ENCODE measurements at places on chromosomes 2 and 18.

DNA sequence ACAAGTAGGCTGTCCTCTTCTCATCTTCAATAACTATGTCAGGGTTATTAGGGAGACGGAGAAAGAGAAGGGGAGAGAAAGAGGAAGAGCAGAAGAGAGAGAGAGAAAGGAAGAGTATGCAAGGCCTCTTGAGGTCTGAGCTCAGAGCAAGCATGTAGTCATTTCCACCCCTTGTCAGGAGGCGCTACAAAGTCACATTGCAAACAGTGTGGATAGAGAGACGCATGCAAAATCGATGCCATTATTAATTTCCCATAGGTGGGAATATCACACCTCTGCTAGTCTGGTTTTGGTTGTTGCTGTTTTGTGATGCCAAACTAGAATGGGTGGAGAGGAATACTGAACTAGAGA lies 24.2 kb upstream of the SERPINE2 start:
- no peak for DNase-seq

DNA sequence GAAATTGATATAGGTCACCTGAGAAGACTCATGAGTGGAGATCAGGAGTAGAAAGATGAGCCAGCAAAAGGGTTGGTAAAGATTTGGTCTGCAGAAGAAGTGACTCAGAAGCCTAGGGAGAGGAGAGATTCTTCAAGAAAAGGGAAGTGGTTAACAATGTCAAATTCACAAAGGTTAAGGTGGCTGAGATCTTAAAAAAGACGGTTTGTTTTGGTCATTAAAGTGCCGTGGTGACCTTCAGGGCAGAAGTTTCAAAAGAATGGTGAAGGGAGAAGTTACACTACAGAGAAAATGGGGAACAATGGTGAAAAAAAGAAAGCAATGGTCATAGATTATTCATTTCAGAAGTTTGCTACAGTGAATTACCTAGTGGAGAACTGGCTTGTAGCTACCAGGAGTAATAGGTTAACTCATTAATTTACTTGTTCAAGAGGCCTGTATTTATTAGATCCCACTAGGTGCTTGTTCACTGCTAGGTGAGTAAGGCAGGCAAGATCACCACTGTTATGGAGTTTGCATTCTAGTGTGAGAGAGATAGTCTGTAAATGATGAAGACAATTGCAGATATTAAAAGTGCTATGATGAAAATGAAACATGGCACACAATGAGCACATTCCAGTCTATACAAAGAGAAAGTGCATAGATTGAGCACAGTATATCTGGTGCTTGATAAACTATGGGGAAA lies 43.0 kb downstream of the FBXO48 start:
- no peak for DNase-seq

- no peak for DNase-seq
These were observed 87.6 kb upstream of the SPOPL start for GRCh38 chr2:138414014-138414413.

- DNase-seq, result no peak
These were observed 116.8 kb downstream of the CTAGE1 start for GRCh38 chr18:22300665-22301636.

GRCh38 chr2:38622210-38622609 lies 19.5 kb upstream of the HNRNPLL start:
- no peak for DNase-seq

- no peak for DNase-seq
These were observed 174.2 kb upstream of the TMEM200C start for GRCh38 chr18:6069539-6069938.

DNA sequence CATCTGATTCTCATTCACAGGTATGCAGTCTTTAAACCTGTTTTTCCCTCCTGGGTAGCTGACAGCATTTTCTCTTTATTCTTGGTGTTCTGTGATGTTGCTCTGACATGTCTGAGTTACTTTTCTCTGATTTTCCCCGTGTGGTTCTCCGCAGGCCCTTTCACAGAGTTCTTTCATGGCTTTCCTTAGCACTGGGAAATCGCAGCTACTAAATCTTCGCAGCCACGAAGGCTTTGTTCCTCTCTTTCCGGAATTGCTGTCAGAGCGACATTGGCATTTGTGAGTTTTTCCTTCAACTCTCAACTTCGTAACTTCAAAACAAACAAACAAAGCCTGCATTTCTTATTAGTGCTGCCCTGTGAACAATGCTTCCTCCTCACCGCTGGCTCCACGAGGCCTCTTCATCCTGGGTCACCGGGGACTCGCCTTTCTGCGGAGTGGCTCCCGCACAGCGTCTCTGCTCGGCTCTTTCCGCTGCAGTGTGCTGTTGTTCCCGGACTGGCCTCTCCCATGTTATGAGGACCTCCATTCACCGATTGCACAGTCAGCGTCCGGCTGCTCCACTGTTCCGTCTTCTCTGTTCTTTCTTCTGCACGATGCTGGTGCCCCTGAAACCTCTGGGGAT lies 16.1 kb downstream of the COLEC11 start:
- DNase-seq, result no peak

- no peak for DNase-seq
These were observed 1.6 kb downstream of the KLHL30 start for GRCh38 chr2:238140040-238140439.

DNA sequence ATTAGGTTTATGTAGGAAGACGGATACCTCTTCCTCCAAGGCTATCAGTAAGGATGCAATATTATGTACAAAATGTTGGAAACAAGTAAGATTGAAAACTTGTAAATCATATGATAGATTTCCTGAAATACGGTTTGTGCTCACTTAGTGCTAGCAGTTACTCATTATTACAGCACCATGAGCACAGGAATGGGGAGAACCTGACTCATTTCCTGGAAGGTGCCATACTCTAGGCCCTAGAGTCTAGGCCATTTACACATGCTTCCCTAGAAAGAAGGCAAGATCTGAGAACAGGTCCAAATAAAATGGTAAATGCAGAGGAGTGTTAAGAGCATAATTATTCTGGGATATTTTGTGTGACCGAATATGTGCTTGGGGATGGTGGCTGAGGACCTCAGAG lies 467.7 kb upstream of the CELF4 start:
- DNase-seq, result no peak

DNA sequence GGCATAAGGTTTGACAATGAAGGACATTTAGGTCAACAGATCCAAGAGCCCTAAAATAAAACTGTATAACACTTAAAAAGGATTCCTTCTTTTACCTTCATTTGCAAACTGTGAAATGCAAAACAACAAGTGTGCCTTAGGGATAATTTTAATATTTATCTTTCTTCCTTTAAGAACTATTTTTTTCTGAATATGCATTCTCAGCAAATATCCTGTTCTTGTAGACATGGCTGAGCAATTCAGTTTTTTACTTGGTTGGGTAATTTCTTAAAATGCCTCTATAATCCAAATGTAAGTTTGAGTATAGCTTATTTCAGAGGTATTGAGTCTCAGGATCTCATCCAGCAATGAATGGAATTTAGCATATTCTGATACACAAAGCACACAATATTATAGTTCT lies 43.0 kb upstream of the KCNJ3 start:
- DNase-seq, result no peak

GRCh38 chr18:3219631-3220335 lies at the start of gene MYOM1:
Gene MYOM1 (minus strand): TSS chr18:3219968. CDS start chr18:3215223, 4,745 bp downstream.
- no peak for DNase-seq

GRCh38 chr2:14231391-14231898 lies 401.1 kb upstream of the LRATD1 start:
- no peak for DNase-seq

DNA sequence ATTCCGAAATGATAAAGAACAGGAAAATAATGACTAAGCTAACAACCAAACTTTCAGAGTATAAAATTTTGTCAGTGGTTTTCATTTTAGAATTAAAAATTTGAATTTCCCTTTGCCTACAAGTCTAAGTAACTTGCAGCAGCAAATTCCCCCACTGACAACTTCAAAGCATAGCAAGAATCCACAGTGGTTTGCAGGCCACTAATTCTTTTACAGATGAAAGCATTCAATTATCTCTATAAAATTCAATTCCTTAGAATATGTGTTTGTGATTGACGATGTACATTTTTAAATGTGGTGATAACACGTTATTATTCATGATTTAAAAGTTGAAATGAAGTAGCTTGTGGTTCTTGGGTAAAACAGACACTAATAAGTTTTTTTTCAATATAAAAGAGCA lies 100.6 kb downstream of the SMAD2 start:
- no peak for DNase-seq

GRCh38 chr2:197090742-197091367 lies 164.3 kb upstream of the PGAP1 start:
- no peak for DNase-seq

GRCh38 chr2:126317790-126318431 lies 338.0 kb upstream of the GYPC start:
- DNase-seq, result no peak

DNA sequence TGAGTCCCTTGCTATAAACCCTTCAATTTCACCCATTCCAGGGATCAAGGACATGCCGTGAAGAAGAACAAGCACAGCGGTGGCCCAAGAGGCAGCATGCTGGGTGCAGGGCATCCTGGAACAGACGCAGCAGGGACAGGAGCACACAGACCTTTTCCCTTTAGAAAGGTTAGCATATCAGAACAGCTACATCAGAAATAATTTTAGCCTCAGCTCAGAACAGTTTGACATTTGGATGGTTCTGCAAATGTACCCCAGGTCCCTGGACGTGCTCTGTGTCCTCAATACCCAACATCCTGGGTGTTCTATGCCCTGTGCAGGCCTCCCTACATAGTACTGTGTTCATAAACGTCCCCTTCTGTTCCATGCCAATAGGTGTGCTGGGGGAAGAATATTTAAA lies 80.4 kb downstream of the MYOM1 start:
- no peak for DNase-seq

GRCh38 chr2:240355962-240356361 lies 79.5 kb upstream of the GPC1 start:
- no peak for DNase-seq
